ENCODE measurements at places on chromosomes 6 and 20.
A peak's percentile ranks its signal among the peaks of the same experiment; 100 is the strongest.

- DNase-seq: peak; percentile 32
These were observed 158.2 kb downstream of the ZMYND8 start for GRCh38 chr20:47198254-47198671.

GRCh38 chr20:44724423-44725091 is 9.4 kb downstream of the CCN5 start:
- no peak for DNase-seq

GRCh38 chr6:128403618-128404444 is 116.6 kb downstream of the PTPRK start:
- DNase-seq: no peak

- no peak for DNase-seq
These were observed 60.6 kb downstream of the TXLNB start for GRCh38 chr6:139231206-139231605.

DNA sequence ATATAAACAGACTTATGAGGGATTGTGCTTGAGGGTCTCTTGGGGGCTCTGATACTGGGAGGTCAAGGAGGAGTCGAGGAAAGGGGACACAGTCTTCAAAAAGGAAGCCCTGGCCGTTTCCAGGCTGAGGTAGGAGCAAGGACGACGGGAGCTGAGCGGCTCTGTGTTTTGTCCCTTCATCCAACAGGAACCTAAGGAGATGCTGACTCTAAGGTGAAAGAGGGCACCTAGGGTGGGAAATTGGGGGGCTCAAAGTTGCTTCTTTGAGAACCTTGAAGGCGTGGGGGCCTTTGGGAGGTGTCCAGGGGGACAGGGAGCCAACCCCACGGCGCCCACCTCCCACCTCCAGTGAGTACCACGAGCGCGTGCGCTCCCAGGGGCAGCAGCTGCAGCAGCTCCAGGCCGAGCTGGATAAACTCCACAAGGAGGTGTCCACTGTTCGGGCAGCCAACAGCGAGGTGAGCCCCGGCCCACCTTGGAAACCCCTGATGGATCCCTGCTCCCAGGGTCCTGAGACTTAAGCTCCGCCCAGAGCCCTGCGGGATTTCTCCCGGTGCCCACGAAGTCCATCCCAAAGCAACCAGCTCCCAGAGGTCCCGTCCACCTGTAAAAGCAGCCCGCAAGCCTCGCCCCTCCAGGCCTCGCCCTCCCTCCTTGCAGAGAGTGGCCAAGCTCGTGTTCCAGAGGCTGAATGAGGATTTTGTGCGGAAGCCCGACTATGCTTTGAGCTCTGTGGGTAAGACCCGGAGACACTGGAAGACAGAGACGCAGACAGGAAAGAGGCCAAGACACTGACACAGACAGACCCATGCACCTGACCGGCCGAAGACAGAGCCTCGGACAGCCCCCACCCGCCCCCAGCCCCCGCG is 2.9 kb downstream of the SPAG4 start:
- no peak for DNase-seq

DNA sequence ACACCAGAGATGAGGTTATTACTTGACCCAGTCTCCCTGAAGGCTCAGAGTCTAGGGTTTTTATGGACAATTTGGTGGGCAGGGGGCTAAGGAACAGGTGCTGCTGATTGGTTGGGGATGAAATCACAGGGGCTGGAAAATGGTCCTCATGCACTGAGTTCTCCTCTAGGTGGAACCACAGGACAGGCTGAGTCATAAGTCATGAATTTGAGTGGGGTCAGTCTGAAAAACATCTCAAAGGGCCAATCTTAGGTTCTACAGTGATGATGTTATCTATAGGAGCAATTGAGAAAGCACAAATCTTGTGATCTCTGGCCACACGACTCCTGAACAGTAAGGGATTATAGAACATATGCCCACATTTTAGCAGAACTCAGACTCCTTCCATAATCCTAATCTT is 5.9 kb upstream of the MRS2 start:
- no peak for DNase-seq

DNA sequence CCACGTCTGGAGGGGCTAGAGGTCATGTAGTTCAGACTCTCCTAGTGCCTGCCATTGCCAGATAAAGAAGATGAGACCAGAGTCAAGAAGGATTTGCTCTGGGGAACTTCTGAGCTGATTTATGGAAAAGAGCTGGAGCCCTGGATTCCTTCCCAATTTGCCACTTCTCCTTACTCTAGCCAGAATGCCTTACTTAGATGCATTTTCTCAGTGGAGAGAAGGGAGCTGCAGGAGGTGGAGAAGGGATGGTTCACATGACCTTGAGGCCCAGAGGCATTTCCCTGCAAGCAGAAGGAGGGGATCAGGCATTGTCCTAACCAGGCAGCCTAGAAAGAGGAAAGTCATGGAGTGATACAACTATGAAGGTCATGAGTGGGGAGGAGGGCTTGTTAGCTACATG is 122.2 kb downstream of the UNC5CL start:
- no peak for DNase-seq

- DNase-seq: peak; percentile 90
These were observed at the start of gene SMIM26 for GRCh38 chr20:18566892-18567738. Gene SMIM26 (plus strand): TSS chr20:18567432. CDS start chr20:18567479, 47 bp downstream.

All from stimulated activated CD4-positive, alpha-beta T cell treated with anti-CD3 and anti-CD28 coated beads, Interleukin-1b, Interleukin-23, amount 100 ng/mL, for 24 hours (primary cell).